Right atrium auricular region (tissue), 2 donors: ENCODE measurements at places on chromosomes 4 and X. TPM values are rescaled to one million over a fixed set of nuclear protein-coding genes. Genes with fewer than 3 reads are reported as not detected.

GRCh38 chr4:95409127-95409526, 139.6 kb downstream of the UNC5C start:
- no peaks in the 10 kb centered on the region for H3K4me1 ChIP-seq
- H3K27me3 ChIP-seq: no peaks in the 10 kb centered on the region
- no peaks in the 10 kb centered on the region for H3K36me3 ChIP-seq
- DNase-seq: no peak

DNA sequence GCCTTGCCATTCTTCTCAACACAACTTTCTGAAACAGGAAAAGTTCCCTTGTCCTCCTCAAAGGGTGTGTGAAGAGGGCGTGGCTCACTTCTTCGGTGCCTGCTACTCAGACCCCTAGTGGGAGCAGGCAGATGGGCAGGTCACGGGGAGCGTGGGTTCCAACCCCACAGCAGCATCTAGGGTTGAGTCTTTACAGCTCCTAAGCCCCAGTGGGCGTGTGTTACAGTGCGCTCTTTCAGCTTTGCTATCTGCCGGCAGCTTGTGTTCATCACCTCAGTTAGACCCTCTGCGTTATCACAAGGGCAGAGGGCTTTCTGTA, 57.5 kb upstream of the KLF3 start:
- no peak overlapping the region for H3K4me3 ChIP-seq
- no peaks in the 10 kb centered on the region for H3K27me3 ChIP-seq
- DNase-seq: peak; percentile 43
- peaks cover 11% of the 10 kb centered on the region for H3K4me1 ChIP-seq
- H3K36me3 ChIP-seq: no peaks in the 10 kb centered on the region

GRCh38 chrX:86322913-86323312, 174.7 kb downstream of the DACH2 start:
- DNase-seq: no peak
- H3K27ac ChIP-seq: no peak overlapping the region
- no peaks in the 10 kb centered on the region for H3K4me1 ChIP-seq
- no peaks in the 10 kb centered on the region for H3K36me3 ChIP-seq
- H3K27me3 ChIP-seq: no peaks in the 10 kb centered on the region

DNA sequence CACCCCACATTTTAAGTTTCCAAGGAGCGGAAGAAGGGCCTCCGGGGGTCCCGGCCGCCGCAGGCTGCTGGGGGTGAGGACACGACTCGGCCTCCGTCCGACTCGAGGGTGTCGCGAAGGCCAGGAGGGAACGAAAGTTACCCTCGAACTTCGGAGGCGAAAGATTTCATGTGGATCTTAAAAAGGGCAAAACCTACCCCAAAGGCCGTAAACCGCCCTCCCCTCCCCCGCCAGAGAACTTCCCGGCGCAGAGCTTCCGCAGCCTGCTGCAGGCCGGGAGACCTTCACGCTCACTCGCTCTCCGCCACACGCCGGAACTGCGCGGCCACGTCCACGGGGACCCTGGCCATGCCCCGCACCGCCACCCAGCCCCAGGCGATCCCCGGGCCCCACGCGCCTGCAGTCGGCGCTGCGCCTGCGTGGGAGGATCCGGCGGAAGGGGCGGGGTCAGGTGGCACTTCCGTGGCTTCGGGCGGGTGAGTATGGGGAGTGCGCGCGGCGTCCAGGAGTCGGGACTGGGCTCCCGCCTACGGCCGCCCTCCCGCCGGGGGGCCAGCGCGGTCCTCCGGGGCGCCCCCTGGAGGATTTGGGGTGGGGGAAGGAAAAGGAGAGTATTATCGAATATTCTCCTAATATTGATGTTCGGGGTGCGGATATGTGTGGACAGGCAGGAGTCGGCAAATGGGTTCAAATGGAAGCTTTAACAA, at the start of gene MMAA:
MMAA (plus strand) TSS at position 454 of the 707 bp plus-strand sequence. CDS start 19,755 bp downstream, outside the sequence.
- H3K4me3 ChIP-seq: peak within 1 kb of the TSS; percentile 88
- no peaks in the 10 kb centered on the region for H3K27me3 ChIP-seq
- H3K4me1 ChIP-seq: no peaks in the 10 kb centered on the region
- peak; percentile 91 for DNase-seq

DNA sequence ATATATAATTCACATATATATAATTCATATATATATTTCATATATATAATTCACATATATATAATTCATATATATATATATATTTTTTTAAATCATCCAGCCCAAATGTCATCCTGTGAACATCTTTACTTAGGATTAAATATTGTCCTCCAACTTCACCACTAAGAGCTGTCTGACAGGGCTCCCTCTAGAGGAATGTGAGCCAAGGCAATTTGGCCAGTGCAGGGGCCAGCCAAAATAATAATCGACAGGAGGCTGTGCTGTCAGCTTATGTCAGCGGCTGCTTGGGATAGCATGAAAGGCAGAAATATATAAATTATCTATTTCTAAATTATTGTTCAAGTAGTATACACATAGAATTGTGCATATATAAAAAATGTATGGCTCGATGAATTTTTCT, 29.5 kb downstream of the EGFL6 start:
- H3K27me3 ChIP-seq: no peaks in the 10 kb centered on the region
- H3K4me1 ChIP-seq: no peaks in the 10 kb centered on the region
- H3K4me3 ChIP-seq: no peak overlapping the region

DNA sequence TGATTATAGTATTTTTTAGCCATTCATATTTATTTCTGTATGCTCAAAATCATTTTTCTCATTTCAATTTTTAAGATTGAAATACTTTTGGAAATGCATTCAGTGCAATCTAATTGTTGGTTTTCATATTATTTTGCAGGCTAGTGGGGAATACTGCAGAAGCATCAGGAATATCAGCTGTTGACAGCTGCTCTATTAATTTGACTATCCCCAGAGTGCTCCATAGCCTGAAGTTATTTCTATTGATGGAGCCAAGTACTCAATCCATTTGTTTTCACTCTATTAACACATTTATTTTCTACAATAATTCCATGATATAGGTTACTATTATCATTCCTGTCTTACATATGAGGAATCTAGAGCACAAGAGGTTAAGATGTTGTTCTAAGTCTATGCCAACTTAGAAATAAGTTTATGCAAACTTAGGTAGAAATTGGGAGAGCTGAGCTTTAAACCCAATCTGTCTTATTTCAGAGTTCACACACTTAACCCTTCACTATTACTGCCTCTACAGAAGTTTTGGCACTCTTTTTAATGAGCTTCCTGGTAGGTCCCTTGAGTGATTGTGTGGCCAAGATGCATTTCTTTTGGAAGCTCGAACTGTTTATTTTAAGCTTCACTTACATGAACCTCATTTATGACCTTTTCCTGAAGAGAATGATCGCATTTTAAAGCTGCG, 65.6 kb upstream of the PCDH18 start:
- no peaks in the 10 kb centered on the region for H3K36me3 ChIP-seq
- no peak for DNase-seq
- H3K27ac ChIP-seq: no peak overlapping the region
- no peaks in the 10 kb centered on the region for H3K4me1 ChIP-seq
- no peak overlapping the region for H3K4me3 ChIP-seq
- H3K27me3 ChIP-seq: no peaks in the 10 kb centered on the region

- no peak for DNase-seq
- H3K27ac ChIP-seq: no peak overlapping the region
- H3K36me3 ChIP-seq: no peaks in the 10 kb centered on the region
These were observed 48.6 kb downstream of the MAGEA9 start for GRCh38 chrX:149830192-149830873.

GRCh38 chr4:182547435-182547834, 304.2 kb downstream of the TENM3 start:
- H3K4me3 ChIP-seq: no peak overlapping the region
- no peaks in the 10 kb centered on the region for H3K4me1 ChIP-seq
- H3K27me3 ChIP-seq: no peaks in the 10 kb centered on the region
- DNase-seq: no peak
- H3K27ac ChIP-seq: no peak overlapping the region
- H3K36me3 ChIP-seq: no peaks in the 10 kb centered on the region

DNA sequence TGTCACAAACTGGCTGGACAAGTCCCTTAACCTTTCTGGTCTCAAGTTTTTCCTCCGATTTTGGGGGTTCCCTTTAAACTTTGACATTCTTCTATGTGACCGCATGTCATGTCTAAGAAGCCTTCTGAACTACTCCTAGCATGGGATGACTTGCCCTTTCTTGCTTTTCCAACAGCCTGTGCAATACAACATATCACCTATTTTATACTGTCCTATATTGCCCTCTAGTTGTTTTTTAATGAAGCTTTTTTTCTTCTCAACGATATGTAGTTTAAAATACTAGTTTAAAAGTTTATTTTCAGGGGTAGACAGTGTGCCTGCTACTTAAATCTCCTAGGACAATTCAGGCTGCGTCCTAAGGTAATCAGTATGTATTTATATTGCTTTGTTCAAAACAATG, 1.0 kb upstream of the IGBP1 start:
- no peak for DNase-seq
- H3K36me3 ChIP-seq: no peaks in the 10 kb centered on the region
- H3K4me1 ChIP-seq: no peaks in the 10 kb centered on the region
- H3K27ac ChIP-seq: no peak overlapping the region
- H3K4me3 ChIP-seq: no peak overlapping the region

DNA sequence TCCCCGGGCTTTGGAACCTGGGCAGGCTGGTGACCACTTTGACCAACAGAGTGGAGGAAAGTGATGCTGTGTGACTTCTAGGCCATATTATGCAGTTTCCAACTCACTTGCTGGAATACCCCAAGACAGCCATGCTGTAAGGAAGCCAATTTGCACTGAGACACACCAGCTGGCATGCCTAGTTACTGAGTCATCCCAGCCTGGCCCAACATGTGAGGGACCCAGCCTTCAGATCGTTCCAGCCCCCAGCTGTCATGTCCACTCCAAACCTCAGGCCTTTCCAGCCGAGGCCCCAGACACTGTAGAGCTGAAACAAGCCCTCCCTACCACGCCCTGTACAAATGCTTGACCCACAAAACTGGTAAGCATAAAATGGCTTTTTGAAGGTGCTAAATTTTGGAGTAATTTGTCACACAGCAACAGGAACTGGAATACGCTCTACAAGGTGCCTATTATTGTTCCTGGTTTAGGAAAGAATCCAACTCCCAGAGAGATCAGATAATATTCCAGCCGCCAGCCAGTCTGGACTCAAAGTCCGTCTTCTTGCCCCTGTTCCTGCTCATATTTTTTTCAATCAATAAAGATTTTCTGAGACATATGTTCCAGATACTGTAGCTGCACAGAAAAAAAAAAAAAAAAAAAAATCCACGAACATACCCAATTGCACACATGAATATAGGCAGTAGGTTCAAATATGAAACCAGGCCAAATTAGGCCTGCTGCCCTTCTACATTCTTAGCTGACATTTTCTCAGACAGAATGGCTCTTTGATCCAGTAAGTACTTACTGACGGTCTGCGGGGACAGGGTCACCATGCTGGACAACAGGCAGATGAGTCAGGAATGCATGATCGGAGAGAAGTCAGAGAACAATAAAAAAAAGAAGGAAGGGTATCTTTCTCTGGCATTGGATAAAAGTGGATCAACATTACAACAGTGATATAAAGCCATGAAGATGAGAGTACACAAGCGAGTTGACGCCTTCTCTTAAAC, 35.1 kb downstream of the SH3KBP1 start:
- H3K36me3 ChIP-seq: no peaks in the 10 kb centered on the region
- no peaks in the 10 kb centered on the region for H3K4me1 ChIP-seq
- DNase-seq: no peak
- H3K27ac ChIP-seq: no peak overlapping the region
- H3K4me3 ChIP-seq: no peak overlapping the region

GRCh38 chr4:124686279-124686678, 26.3 kb downstream of the ANKRD50 start:
- no peak overlapping the region for H3K4me3 ChIP-seq
- no peak for DNase-seq
- no peak overlapping the region for H3K27ac ChIP-seq
- H3K27me3 ChIP-seq: no peaks in the 10 kb centered on the region

Gene SOX3
- not detected for total RNA-seq

Gene FAM9B
- not detected for total RNA-seq

Gene H2AZ1
- total RNA-seq: 143 TPM

Gene GRIA3
- 0.74 TPM for total RNA-seq

Gene DUSP21
- total RNA-seq: not detected

Gene GPC3
- 18.6 TPM for total RNA-seq
